ENCODE measurements at places on chromosomes 16 and 17.

GRCh38 chr16:58236831-58237230, 38.9 kb upstream of the CSNK2A2 start:
- DNase-seq, result no peak

DNA sequence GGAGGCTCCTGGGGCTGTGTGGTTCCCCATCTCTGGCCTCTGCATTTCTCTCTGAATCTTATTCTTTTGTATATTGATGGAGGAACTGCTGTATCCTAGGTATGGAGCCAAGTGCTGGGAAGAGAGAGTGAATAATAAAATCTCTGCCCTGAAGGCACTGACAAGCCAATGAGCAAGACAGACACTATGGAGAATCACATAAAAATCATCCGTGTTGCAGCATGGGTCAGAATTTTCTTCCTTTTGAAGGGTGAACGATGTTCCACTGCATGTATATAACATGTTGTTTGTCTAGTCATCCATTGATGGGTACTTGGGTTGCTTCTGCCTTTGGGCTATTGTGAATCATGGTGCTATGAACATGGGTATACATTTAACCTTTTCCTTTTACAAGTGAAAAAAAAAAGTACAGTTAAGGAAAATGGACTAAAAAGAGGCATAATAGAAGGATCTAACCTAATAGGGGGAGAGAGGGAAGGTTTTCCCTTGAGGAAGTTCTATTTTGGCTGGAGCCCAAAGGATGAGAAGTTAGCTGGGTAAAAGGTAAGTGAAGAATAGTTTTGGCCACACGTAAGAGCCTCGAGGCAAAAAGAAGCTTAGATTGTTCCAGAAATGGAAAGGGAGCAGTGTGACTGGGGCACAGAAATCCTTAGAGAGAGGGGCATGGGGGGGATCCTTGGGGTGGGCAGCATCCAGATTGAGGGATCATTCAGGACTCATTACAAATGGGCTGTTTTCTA, 32.3 kb upstream of the GNA13 start:
- DNase-seq, result no peak

DNA sequence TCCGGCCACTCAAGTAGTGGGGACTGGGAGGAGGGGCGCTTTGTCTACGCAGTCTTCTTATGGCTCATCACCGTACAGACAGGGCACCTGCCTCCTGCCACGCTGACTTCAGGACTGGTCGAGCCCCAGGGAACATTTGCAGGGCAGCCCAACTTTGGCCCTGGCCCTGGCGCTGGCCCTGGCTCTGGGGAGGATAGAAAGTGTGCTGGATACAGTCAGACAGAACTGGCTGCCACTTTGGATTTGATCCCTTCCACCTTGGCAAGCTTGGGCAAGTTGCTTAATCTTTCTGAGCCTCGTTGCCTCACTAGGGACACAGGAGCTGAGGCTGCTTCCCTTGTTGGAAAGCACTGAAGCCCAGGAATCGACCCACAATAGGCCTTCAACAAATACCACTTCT, 13.6 kb downstream of the LGALS9 start:
- DNase-seq, result no peak

GRCh38 chr17:7323731-7324437, 5.3 kb downstream of the NEURL4 start:
- DNase-seq, result no peak

- DNase-seq, result no peak
Observed at GRCh38 chr16:24214992-24215391, 41.1 kb upstream of the CACNG3 start.

DNA sequence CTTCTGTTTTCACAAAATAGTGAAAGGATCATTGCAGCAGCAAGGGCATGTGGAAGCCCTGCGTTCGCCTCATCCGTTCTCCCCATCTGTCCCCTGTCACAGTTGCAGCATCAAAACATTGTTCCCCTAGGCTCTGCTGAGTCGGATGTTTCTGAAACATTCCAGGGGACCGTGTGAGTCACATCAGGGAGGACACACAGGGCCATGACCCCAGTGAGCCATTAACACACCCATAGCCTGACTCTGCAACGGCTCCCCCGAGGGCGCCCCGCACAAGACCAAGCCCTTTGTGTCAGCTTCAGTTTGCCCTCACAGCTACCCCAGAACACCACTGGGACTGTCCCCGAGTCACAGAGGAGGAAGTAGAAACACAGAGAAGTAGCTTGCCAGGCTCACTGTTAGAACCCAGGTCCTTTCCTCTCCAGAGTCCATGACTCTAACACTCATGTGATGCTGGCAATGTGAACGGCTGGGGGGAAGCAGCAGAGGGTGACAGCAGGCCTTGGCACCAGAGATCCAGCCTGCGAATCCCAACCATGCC, 63.3 kb upstream of the HSBP1 start:
- DNase-seq, result no peak

DNA sequence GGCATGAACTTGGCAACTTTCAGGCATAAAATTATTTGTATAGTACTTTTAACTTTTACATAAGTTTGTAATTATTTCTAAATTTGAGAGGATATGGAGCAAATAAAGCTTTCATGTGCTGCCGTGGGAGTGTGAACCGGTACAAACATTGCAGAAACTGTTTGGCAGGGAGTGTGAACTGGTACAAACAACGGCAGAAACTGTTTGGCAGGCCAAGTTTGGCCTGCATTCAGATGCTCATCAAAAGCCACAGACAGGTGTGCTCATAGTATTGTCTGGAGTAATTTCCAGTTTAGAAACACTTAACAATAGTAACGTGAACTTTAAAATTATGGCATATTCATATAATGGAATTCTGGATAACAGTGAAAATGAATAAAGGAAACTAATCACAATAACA, 73.8 kb upstream of the ATP2A3 start:
- no peak for DNase-seq

- DNase-seq, result no peak
Observed at GRCh38 chr16:29898804-29899515, 390 bp downstream of the SEZ6L2 start.

DNA sequence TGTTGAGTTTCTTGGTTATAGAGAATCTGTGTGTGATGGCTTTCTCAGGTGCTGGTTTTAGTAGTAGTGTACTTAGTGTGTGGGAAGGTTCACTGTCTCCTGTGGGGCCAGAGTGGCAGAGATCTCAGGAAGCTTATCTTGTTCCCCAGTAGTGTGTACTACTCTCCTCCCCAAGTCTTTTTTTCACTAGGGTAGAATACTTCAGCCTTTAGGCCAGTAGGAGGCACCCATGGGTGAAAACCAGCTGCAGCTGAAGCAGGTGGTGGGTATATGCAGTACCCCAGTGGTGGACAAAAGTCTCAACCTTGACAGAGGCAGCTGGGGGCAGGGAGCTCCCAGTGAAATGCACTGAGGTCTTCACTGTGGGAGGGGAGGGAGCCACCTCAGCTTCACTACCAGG, 109.9 kb downstream of the PHKB start:
- no peak for DNase-seq

GRCh38 chr16:69886726-69887125, 64.4 kb upstream of the CLEC18A start:
- DNase-seq, result no peak

GRCh38 chr17:15143524-15143923, 121.6 kb downstream of the PMP22 start:
- no peak for DNase-seq

DNA sequence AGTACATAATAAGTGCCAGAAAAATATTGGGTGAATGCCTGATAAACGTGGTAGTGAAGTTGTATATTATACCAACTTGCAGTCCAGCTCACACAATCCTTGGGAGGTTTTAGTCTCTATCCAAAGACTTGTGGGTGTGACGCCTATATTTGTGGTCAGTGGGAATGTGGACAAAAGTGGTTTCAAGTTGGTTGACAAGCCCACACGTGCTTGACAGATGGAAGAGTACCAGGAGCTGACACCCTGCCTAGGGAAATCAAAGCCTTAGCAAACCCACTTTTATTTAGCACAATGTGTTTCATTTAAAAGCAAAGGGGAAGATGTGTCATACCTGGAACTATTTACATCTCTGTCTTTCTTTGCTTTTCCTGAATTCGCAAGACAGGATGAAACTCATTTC, 79.0 kb downstream of the CA10 start:
- no peak for DNase-seq

GRCh38 chr16:22217890-22218730, 12.0 kb downstream of the EEF2K start:
- DNase-seq, result no peak

GRCh38 chr17:29514792-29515191, 52.0 kb downstream of the ABHD15 start:
- DNase-seq, result no peak

GRCh38 chr16:68987734-68988457, 117.6 kb upstream of the HAS3 start:
- no peak for DNase-seq

GRCh38 chr16:53945996-53946395, 242.0 kb downstream of the FTO start:
- no peak for DNase-seq

DNA sequence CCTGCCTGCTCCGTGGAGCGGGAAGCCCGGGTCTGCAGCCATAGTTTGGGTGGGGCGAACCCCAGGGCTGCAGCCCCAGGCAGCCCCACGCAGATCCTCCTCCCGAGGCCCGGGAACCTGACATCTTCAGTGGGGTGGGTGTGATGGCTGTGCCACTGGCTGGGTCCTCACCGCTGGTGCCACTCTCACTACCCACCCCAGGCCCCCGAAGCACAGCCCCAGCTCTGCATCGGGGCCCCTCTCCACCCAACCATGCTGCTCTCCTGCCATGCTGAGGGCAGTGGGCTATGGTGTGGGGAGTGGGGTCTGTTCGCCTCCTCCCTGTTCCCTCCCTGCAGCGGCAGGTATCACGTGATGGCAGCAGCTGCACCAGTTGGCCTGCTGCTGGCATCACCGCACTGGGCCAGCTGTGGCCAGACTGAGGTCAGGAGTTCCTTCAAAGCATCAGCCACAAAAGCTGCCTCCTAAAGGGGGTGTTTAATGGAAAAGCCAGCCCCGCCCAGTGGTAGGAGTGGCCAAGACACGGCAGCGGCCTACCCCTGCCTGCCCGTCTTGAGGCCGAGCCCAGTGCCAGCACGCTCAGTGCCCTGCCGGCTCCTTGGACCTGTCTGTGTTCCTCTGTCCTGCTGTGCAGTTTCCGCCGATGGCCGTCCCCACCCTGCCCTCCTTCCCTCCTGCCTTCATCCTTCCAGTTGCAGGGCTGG, 10.8 kb downstream of the KCTD5 start:
- DNase-seq, result no peak

DNA sequence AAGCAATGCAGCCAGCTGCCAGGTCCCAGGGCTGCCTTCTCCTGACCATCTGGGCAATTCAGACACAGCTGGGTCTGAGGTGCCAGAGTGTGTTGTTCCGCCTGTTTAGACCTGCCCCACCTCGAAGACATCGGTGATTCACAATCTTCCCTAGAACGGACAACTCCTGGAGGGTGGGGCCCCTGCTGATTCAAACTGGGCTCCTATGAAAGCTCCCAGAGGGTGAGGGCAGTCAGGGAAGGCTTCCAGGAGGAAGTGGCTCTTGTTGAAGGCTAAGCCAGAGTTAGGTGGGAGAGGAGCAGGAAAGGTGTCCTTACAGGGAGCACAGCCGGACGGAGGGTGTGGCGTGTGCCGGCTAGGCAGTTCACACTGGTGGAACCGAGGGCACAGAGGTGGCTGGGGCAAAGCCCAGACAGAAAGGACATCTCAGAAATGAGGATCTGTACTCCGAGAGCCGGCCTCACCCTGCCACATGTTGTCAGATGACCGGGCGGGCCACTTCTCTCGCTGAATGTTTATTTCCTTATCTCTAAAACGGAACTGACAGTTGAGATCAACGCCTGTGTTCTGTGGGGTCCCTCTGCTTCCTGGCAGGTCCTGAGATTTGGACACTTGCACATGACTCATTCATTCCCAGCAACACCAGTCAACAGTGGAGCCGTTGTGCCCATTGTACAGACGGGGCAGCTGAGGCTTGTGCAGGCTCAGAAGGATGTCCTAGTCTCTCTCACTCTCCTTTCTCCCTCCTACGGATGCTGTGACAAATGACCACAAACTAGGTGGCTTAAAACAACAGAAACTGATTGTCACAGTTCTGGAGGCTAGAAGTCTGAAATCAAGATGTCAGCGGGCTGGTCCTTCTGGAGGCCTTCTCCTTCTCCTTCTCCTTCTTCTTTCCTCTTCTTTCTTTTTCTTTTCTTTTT, 26.9 kb upstream of the LITAF start:
- no peak for DNase-seq

GRCh38 chr17:79730437-79730768, 340 bp upstream of the ENPP7 start:
- DNase-seq, result no peak

DNA sequence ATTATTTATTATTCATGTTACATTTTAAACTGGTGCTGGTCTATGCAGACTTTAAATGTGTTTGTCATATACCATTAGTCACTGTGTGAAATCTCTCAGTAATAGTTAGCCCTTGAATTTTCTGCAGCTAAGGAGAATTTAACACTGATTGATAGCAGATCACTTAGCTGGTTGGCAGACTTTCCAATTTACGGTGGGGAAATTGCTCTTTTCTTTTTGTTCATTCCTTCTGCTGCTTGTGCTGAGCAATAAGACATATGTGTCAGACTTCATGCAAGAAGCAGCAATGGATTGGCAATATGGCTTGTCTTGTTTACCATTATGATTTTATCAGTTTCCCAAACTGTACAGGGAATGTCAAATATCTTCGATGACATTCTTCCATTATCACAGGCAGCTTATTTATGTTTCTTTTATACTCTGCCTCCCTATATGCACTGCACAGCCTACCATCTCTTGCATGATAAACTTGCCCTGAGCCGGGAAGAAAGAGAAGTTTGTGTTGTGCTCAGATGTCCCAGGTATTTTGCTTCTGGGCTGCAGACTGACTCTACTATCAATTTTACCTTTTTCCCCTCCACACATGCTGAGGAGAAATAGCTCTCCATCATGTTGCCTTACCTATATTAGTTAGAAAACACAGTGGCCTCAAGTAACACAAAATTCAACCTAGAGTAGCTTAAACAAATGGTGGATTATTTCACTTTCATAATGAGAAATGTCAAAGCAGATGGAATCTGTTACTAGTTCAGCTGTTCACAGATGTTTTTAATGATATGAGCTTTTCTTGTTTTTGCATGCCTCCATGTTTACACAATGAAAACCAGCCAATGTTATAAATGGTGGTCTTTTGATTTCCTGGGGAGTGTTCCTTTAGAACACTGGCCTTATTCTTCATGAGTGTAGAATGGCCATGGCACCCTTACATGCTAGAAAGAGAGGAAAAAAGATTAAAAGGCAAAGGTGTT, 968.1 kb upstream of the GOT2 start:
- DNase-seq, result no peak

DNA sequence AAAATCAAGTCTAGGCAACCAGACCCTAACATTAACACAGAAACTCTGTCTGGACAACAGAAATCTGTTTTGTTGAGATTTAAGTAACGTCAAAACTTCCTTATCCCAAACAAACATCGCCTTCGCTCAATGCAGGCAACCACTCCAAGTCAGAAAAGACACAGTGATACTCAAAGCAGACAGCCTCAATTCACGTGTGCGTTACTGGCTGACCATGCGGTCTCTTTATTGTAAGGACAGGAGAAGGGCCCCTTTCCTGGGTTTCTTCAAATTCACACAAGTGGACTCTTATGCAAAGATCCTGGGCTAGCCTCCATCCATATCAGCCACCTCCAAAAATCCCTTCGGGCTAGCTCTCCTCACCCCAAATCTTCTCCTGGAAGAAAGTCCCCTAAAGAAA, 467.7 kb downstream of the SOX9 start:
- no peak for DNase-seq

- DNase-seq, result no peak
Observed at GRCh38 chr16:66954097-66954659, 6.9 kb upstream of the CES3 start.

GRCh38 chr16:50502616-50503011, 45.6 kb upstream of the NKD1 start:
- DNase-seq, result no peak

GRCh38 chr17:16991349-16992009, 19.6 kb upstream of the TNFRSF13B start:
- DNase-seq, result no peak
